ENCODE measurements at places on chromosomes 3 and 15.
A peak's percentile ranks its signal among the peaks of the same experiment; 100 is the strongest.

DNA sequence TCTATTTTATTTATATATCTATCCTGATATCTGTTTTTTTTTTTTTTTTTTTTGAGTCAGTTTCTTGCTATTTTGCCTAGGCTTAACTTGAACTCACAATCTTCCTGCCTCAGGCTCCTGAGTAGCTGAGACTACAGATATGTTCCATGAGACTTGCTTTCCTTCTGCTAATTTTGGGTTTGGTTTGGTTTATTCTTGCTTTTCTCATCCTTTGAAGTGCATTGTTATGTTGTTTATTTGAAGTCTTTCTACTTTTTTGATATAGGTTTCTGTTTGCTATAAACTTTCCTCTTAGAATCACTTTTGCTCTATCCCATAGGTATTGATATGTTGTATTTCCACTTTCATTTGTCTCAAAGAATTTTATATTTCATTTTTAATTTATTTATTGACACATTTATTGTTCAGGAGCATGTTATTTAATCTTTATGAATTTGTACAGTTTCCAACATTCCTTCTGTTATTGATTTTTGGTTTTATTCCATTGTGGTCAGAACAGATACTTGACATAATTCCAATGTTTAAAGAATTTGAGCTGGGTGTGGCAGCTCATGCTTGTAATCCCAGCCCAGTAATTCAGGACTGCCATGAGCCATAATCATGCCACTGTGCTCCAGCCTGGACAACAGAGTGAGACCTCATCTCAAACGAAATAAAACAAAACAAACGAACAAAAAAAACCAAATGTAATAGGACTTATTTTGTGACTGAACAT is 62.3 kb upstream of the PLSCR4 start:
- DNase-seq: no peak
- peaks cover 35% of the 10 kb centered on the region for H3K27me3 ChIP-seq
- no peak overlapping the region for H3K4me3 ChIP-seq
- no peaks in the 10 kb centered on the region for H3K36me3 ChIP-seq
- H3K27ac ChIP-seq: no peak overlapping the region

- no peak overlapping the region for H3K4me3 ChIP-seq
- no peak overlapping the region for H3K27ac ChIP-seq
- H3K36me3 ChIP-seq: no peaks in the 10 kb centered on the region
- H3K4me1 ChIP-seq: no peaks in the 10 kb centered on the region
Observed at GRCh38 chr15:31845791-31846190, 184.5 kb upstream of the CHRNA7 start.

DNA sequence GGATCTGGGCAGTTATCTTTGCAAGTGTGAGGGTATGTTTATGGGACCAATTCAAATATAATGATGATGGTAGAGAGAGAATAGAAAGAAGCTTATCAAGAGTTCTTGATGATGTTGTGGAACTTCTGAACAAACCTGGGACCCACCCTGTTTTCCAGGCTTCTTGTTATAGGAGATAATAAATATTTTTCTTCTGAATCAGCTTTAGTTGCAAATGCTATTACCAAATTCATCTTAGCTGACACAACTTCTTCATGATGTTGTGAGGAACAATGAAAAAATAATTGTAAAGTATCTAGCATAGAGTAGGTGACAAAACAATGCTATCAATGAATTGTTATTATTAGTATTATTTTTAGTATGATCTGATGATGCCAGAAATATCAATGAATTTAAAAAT is 43.5 kb upstream of the PTX3 start:
- no peak overlapping the region for H3K27ac ChIP-seq
- H3K4me1 ChIP-seq: no peaks in the 10 kb centered on the region
- H3K27me3 ChIP-seq: peaks cover 15% of the 10 kb centered on the region
- DNase-seq: no peak
- H3K36me3 ChIP-seq: peaks cover 23% of the 10 kb centered on the region

GRCh38 chr3:89306540-89306939 is 199.1 kb downstream of the EPHA3 start:
- no peaks in the 10 kb centered on the region for H3K27me3 ChIP-seq
- H3K4me1 ChIP-seq: no peaks in the 10 kb centered on the region
- no peak overlapping the region for H3K4me3 ChIP-seq
- no peak overlapping the region for H3K27ac ChIP-seq
- no peaks in the 10 kb centered on the region for H3K36me3 ChIP-seq
- DNase-seq: no peak

DNA sequence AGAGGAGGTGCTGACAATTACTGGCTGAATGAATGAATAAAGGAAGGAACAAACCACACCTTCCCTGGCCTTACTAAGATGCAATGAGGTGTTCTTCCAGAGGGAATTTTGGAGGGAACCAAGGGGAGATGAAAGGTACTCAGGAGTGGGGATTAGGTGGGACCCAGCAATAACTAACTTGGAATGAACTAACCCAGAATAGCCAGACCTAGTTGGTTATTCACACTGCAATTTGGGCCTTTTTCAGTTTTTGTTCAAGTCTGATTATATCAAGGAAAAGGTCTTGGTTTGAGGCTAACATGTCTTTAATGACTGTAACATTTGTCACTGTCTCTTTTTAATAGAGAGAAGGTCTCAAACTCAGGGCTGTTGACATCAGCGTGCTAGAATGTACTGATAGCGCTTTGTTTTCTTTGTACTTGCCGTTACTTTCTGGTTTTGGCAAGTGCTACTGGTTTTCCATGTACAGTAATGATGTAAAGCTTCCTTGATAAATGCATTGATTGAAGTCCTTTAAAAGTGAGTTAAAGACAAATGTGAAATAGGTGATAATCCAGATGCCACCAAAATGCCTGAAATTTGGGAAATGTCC is 3.2 kb upstream of the PLXND1 start:
- peaks cover 11% of the 10 kb centered on the region for H3K4me1 ChIP-seq
- no peaks in the 10 kb centered on the region for H3K36me3 ChIP-seq
- no peak for DNase-seq
- no peak overlapping the region for H3K27ac ChIP-seq
- H3K4me3 ChIP-seq: no peak overlapping the region
- peaks cover 5% of the 10 kb centered on the region for H3K27me3 ChIP-seq

GRCh38 chr15:80755885-80756284 is 23.3 kb upstream of the CEMIP start:
- no peak overlapping the region for H3K27ac ChIP-seq
- H3K36me3 ChIP-seq: no peaks in the 10 kb centered on the region
- no peaks in the 10 kb centered on the region for H3K27me3 ChIP-seq
- H3K4me1 ChIP-seq: peaks cover 4% of the 10 kb centered on the region

- no peak for DNase-seq
- peaks cover 34% of the 10 kb centered on the region for H3K27me3 ChIP-seq
- no peak overlapping the region for H3K4me3 ChIP-seq
- H3K4me1 ChIP-seq: no peaks in the 10 kb centered on the region
- no peak overlapping the region for H3K27ac ChIP-seq
Observed at GRCh38 chr15:34708422-34708821, 46.4 kb downstream of the GJD2 start.

- H3K36me3 ChIP-seq: no peaks in the 10 kb centered on the region
- H3K4me3 ChIP-seq: no peak overlapping the region
- H3K4me1 ChIP-seq: no peaks in the 10 kb centered on the region
- H3K27me3 ChIP-seq: no peaks in the 10 kb centered on the region
- H3K27ac ChIP-seq: no peak overlapping the region
- no peak for DNase-seq
Observed at GRCh38 chr15:56351353-56351752, 13.9 kb upstream of the TEX9 start.

- DNase-seq: no peak
- no peaks in the 10 kb centered on the region for H3K27me3 ChIP-seq
- H3K4me3 ChIP-seq: no peak overlapping the region
- no peak overlapping the region for H3K27ac ChIP-seq
Observed at GRCh38 chr3:45832699-45833098, 9.2 kb downstream of the LZTFL1 start.

DNA sequence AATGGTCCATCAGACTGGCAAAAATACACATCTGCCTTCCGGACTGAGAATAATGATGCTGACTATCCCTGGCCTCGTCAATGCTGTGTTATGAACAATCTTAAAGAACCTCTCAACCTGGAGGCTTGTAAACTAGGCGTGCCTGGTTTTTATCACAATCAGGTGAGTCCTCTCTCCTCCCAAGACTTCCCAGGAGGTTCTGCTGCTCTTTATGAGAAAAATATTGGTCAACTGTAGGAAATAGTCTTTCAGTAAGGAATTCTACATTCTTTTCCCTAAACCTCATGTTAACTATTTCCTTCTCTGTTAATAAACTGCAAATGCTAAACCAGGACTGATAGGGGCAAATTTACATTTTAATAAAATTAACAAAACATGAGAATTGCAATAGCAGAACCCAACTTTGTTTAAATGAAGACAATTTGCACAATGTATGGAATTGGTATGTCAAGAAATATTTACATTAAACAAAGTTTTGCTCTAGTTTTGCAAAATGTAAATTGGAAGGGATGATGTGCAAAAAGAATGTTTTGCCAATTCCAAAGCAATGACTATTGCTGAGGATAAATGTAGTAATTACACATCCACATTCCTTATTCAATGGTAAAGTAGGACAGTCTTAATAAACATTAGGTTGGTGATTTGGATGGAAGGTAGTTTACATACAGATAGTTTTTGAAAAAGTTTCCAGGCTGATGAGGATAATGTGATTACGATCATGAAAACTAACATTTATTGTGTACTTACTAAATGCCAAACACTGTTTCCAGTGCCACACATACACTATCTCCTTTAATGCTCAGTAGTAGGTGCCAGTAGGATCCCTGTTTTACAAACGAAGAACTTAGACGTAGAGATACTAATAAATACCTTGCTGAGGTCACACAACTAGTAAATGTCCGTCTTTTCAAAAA is 21.1 kb downstream of the UPK1B start:
- peaks cover 3% of the 10 kb centered on the region for H3K27me3 ChIP-seq
- DNase-seq: no peak
- no peak overlapping the region for H3K27ac ChIP-seq
- H3K4me1 ChIP-seq: no peaks in the 10 kb centered on the region
- H3K36me3 ChIP-seq: peaks cover 2% of the 10 kb centered on the region
- H3K4me3 ChIP-seq: no peak overlapping the region

DNA sequence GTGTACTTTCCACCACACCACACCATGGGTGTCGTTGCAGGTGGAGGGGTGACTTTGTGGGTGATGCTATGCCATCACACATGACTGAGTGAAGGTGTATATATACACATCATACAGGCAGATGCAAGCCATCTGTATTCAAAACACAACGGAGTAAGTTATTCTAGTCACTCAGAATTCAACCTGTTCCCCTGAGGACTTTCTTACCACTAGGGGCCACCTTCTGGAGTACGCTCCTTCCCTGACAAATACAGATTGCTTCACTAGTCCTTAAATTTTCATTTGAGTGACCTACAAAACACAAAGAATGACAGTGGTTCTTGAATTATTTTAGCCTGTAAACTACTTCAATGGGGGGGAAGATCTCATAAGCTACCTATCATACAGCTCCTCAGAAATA is 52.8 kb upstream of the NTRK3 start:
- no peaks in the 10 kb centered on the region for H3K36me3 ChIP-seq
- H3K27me3 ChIP-seq: peaks cover 25% of the 10 kb centered on the region
- no peaks in the 10 kb centered on the region for H3K4me1 ChIP-seq
- DNase-seq: no peak
- H3K27ac ChIP-seq: no peak overlapping the region
- H3K4me3 ChIP-seq: no peak overlapping the region

- no peaks in the 10 kb centered on the region for H3K27me3 ChIP-seq
- H3K36me3 ChIP-seq: no peaks in the 10 kb centered on the region
- peak; percentile 64 for DNase-seq
- peak overlapping the region; percentile 80 for H3K4me3 ChIP-seq
Observed at GRCh38 chr3:33645060-33645647, 72.9 kb downstream of the CLASP2 start.

GRCh38 chr15:77030928-77031375 is 36.0 kb downstream of the PSTPIP1 start:
- no peaks in the 10 kb centered on the region for H3K27me3 ChIP-seq
- DNase-seq: no peak
- H3K36me3 ChIP-seq: peaks cover 23% of the 10 kb centered on the region

- no peak for DNase-seq
- H3K4me1 ChIP-seq: peaks cover 4% of the 10 kb centered on the region
- H3K4me3 ChIP-seq: no peak overlapping the region
- H3K36me3 ChIP-seq: no peaks in the 10 kb centered on the region
- no peaks in the 10 kb centered on the region for H3K27me3 ChIP-seq
Observed at GRCh38 chr3:66466606-66467270, 34.1 kb downstream of the LRIG1 start.

GRCh38 chr15:63502137-63502766 is 2.1 kb upstream of the USP3 start:
- peak overlapping the region; percentile 92 for H3K4me3 ChIP-seq
- DNase-seq: no peak
- peak overlapping the region; percentile 99 for H3K27ac ChIP-seq
- no peaks in the 10 kb centered on the region for H3K36me3 ChIP-seq
- no peaks in the 10 kb centered on the region for H3K27me3 ChIP-seq

DNA sequence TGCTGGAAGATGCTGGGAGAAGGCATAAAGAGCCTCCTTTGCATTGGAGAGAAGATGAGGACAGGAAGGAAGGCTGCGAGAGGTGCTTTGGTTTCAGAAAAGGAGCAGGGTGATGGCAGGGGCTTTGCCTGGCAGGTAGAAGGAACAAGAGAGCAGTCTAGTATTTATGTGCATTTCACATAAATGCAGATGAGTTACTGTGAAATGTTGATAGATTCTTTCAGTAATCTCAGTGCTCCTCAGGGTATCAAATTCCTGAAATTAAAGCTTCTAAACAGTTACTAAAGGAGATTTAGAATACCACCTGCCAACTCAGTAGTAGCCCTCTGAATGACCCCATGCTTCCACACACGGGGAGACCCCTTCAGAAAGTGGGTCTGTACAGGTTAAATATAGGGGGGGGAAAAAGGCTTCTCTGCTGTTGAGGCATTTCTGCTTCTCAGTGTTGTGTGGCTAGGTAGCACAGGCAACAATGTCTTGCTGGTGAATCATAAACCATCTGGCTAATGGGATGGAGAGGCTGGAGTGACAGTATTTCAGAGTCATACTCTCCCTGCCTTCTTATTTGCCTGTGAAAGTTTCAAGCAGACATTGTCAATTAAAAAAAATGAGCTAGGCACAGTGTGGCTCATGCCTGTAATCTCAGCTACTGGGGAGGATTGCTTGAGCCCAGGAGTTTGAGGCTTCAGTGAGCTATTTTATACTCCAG is 14.3 kb upstream of the FBXL22 start:
- H3K27ac ChIP-seq: peak overlapping the region; percentile 44
- no peak overlapping the region for H3K4me3 ChIP-seq
- no peak for DNase-seq
- peaks cover 39% of the 10 kb centered on the region for H3K36me3 ChIP-seq
- H3K27me3 ChIP-seq: no peaks in the 10 kb centered on the region

GRCh38 chr3:128348805-128349531 is 117.7 kb downstream of the DNAJB8 start:
- H3K36me3 ChIP-seq: peaks cover 26% of the 10 kb centered on the region
- H3K4me3 ChIP-seq: no peak overlapping the region
- peaks cover 6% of the 10 kb centered on the region for H3K4me1 ChIP-seq
- DNase-seq: no peak
- no peak overlapping the region for H3K27ac ChIP-seq

GRCh38 chr15:76885212-76885611 is 19.9 kb downstream of the SCAPER start:
- no peak for DNase-seq
- peaks cover 26% of the 10 kb centered on the region for H3K36me3 ChIP-seq
- H3K4me3 ChIP-seq: no peak overlapping the region
- H3K27ac ChIP-seq: peak overlapping the region; percentile 33
- no peaks in the 10 kb centered on the region for H3K27me3 ChIP-seq

- H3K4me1 ChIP-seq: no peaks in the 10 kb centered on the region
- H3K27ac ChIP-seq: no peak overlapping the region
- DNase-seq: no peak
Observed at GRCh38 chr15:39362821-39363561, 217.9 kb upstream of the THBS1 start.
